ENCODE measurements at places on chromosomes 3 and 15.

DNA sequence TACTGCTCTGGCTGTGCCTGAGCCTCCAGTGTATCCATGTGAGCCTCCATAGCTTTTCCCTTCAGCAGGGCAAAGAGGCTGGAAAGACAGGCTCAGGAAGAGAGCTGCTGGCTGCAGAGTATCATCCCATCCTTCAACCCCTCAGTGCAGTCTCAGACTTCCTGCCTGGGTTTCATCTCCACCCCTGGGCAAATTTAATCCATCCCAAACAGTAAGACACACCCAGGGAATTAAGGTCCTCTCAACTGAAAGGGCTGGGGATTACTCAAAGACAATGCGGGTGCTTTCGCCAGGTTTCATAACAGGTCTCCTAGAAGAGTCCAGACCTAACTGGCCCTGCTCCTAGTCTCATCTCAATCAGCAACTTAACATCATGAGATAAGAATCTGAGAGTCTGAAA, 15.5 kb downstream of the SLCO2A1 start:
- DNase-seq: no peak

- DNase-seq: no peak
These were observed 35.7 kb downstream of the MRPL46 start for GRCh38 chr15:88431441-88431840.

DNA sequence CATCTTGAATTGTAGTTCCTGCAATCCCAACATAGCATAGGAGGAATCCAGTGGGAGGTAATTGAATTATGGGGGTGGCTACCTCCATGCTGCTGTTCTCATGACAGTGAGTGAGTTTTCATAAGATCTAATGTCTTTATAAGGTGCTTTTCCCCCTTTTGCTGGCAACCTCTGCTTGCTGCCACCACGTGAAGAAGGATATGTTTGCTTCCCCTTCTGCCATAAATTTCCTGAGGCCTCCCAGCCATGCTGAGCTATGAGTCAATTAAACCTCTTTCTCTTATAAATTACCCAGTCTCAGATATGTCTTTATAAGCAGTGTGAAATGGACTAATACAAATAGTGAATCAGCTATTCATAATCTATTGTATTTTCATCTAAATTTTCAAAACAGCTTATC, 537.3 kb downstream of the EPHA3 start:
- DNase-seq: no peak

- DNase-seq: no peak
These were observed 92.7 kb downstream of the SEC22A start for GRCh38 chr3:123294296-123294938.

DNA sequence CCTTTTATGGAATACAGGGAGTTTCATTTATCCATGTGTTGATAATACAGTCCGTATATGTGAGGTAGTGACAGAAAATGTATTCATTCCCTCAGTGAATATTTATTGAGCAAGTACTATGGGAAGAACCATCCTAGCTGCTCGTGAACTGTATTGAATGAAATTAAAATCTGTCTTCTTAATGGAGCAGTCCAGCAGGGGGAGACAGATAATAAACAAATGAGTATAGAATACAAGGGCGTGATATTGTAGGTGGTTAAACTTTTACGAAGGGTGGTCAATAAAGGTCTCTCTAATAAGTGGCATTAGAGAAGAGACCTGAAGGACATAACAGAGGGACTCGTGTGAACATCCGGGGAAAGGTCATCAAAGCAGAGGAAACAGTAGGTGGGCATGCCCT, 62.7 kb upstream of the OSTN start:
- DNase-seq: no peak

DNA sequence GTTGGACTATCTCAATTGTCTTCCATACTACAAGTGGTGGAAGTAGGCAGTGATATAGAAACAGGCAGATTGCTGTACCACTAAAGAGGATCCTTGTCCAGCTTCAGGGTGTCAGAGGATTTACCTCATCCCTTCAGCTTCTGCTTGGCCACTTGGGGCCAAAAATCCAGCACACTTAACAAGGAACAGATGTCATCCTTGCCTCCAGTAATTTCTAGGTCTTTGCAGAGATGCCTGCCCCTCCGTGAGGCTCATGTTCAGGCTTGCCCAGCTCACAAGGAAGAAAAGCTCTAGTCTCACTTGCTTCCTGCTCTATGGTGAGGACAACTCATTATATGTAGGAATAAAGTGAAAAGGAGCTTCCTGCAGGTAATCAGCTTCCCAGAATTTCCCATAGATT, 510.3 kb downstream of the EPHA3 start:
- no peak for DNase-seq

- DNase-seq: no peak
These were observed 28.0 kb downstream of the LRRC28 start for GRCh38 chr15:99279290-99279689.

- DNase-seq: no peak
These were observed 165.5 kb upstream of the LRRN1 start for GRCh38 chr3:3633761-3634160.

DNA sequence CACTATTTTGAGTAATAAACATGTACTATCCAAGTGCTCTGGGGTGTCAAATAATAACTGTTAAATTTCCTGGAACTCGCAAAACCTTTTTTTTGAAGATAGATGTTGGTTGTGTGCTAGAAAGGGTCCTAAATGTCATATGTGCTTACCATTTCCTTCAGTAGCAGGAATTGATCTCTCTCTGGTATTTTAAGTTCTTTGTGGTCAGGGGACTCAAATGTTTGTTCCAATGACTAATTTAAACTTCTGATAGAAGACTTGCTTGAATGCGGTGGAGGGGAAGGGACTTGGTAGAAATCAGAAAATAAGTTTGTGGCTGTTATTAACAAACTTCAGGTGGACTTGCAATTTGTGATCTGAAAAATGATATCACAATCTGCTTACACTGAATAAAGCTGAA, 26.8 kb downstream of the ARIH2 start:
- no peak for DNase-seq

DNA sequence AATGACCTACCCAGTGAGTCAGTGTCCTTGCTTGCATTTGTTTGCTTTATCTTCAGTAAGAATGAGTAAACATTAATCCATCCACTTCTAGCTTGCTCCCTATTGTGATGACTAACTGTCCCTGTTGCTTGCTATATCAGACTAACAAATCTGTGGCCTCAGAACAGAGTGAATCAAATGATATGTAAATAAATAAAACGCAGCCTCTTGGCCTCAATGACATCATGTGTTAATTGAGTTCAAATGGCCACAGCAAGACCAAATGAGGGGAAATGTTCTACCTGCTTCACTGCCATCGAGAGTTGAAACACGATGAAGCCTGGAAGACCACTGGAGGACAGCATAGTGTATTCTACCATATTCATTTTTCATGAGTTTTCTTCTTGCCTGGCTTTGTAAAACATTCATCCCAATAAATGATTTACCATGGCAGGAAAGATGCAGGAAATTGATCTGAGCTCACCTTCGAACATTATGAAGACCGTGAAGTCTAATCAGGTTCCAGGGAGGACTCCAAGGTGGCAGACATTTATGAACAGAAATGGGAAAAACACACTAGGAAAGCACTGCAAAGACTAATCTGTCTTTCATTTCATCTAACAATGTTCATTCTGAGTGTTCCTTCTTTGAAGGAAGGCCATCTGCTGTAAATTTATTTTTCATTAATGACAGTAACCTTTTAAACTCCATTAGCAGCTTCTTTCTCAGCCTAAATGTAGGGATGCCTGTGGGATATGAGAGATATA, 1144.5 kb downstream of the TUSC7 start:
- DNase-seq: no peak

GRCh38 chr3:127833281-127834032, 11.1 kb upstream of the MGLL start:
- peak; percentile 9 for DNase-seq

DNA sequence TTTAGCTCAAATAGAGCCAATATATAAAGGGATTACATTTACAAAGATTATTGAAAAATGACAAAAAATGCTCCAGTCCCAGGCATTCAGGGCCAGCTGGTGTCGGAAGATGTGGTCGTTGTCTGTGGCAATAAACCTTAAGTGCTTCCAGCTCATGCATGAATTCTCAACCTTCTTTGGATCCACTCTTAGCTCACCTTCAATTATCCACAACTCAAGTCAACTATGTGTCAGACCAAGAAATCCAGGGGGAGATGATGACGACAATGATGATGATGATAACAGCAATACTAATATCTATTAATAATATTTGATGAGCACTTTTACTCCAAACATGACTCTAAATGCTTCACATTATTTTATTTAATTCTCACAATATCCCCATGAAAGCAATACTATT, 53.6 kb upstream of the PXYLP1 start:
- DNase-seq: no peak

DNA sequence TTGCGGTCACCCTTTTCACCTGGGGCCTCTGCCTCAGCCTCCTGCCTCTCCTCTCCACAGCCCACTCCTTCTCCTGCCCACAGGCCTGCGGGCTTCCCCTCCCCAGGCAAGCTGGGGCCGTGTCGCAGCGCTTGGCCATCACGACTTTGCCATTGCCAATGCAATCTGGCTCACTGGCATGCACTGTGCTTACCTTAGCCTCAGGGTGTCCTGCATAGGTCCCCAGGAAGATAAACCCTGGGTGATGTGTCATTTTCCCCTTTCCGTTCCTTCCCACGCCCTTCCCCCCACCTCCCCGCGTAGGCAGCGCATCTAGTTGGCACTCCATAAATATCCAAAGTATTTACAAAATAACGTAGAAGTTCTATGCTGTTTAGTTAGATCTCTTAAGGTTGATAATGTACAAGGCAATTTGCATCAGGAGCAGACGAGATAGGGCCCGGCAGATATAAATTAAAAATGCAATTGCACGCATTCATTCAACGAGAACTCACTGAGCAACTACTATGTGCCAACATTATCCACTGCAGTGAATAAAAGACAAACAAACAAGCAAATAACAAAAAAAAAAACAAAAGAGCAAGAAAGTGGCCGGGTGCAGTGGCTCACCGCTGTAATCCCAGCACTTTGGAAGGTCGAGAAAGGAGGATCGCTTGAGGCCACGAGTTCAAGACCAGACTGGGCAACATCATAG, 973 bp upstream of the COPG1 start:
- DNase-seq: peak; percentile 41

- DNase-seq: peak; percentile 30
These were observed 16.7 kb downstream of the ADAM10 start for GRCh38 chr15:58732625-58733363.

DNA sequence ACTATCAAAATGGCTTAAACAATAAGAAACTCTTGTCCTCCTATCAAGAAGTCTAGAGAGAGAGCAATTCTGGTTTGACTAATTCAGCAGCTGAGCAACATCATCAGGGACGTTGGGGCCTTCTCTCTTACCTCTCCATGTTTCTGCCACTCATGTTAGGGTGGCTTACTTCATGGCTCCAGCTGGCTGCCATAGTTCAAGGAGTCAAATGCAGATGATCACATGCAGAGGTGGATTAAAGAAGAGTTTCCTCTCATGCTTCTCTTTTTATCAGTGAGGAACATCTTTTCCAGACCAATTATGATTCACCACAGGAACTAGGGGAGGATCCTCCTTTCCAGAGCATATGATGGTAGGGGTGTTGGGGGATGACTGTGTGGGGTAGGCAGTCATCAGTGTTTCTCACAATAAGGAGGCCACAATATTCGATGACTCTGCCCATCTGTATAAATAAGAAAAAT, 45.5 kb downstream of the NEK11 start:
- peak; percentile 9 for DNase-seq

DNA sequence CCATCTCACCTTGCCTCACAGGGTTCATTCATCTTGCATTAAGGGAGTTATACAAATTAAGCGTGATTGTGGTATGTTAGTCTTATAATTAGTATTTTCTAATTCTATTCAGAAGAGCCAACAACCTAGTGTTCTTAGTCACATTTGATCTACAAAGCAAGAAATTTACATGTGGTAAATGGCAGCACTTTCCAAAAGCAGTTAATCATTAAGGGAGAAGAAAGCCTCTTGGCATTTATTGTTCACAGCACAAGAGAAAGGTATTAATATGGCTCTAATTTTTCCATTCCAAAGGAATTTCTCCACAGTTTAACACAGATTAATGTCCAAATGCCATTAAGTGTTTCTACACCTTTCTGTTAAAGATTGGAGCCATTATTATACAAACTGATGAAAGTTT, 1077.1 kb downstream of the ZPLD1 start:
- DNase-seq: no peak

DNA sequence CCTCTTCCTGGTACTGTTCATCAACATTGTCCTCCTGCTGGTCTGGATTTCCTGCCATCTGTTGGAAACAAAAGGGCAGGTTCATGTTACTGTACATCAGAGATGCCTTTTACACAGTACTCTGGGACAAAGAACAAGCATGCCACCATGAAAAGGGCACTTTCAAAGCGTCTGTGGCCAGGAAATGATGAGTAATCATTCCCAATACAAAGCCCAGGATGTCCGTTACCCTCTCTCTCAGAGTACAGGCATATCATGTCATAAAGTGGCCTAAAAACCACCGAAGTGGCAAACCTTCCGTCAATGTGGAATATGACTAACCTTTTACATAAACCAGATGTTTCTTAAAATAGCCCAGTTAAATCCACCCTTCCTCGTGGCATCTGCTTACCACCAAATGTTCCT, 71.2 kb downstream of the GOLIM4 start:
- DNase-seq: no peak

DNA sequence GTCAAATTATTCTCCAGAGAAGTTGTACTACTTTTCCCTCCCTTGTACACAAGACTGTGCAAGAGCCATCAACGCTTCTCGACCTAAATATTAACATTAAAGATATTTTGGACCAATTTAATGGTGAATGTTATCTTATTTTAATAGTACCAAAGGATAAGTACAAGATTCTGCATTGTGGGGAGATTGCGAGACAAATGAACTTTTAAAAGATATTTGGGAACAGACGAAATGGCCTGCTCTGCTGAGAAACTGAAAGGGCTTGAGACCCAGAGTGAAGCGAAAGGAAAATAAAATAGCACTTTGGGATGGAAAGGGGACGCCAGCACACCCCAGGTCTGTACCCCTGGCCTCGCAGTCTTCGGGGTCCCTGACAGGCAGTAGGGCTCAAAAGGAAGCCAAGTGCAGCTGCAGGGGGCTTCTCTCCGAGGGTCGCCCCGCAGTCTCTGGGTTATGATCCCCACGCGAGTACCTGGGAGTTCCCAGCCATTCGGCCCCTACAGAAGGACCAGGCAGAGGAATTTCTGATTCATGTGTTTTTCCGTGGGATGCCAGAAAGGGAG, 97.6 kb upstream of the VGLL3 start:
- peak; percentile 15 for DNase-seq

DNA sequence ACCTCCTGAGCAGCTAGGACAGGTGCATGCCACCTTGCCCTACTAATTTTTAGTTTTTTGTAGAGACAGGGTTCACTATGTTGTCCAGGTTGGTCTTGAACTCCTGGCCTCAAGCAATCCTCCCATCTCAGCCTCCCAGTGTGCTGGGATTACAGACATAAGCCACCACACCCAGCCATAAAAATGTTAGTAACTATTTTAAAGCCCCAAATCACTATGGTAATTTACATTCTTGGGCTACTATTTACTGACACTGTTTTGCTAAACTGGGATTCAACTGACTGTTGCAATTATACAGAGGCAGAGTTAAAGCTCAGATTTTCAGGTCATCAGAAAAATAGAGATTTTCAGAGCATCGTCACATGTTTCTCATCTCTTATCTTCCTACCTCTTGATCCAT, 258.6 kb downstream of the FEZF2 start:
- DNase-seq: no peak

- no peak for DNase-seq
These were observed 161.2 kb upstream of the THBS1 start for GRCh38 chr15:39419651-39420050.
